Inflammatory macrophage treated with lipopolysaccharide for 4 hours (primary cell): ENCODE measurements at places on chromosomes 3 and 15.

DNA sequence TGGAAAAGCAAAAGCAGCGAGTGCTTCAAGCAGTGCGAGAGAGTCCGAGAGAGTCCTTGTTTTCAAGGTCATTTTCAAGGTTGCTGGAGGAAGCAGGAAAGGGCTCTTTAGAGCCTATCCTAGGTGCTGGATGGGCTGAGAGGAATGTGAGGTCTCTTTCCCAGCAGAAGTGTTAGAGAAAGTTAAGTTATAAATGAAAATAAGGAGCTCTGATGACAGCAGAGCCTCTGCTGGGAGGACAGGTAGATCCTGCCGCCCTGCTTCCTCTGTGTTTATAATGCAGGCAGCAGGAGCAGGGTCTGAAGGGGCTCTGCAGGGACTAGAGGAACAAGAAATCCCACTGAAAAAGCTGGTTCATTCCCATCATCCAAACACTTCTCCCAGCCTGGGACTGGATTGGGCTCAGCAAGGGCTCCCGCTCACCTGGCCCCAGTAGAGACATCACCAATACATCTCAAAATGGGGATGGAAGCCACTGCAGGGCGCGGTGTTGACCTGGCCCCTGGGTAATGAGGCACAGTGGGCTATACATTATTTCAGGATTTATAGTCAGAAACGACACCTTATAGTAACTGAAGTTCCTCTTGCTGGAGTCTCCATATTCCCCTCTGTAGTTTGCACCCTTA is 41.5 kb upstream of the RAB6B start:
- DNase-seq: no peak

DNA sequence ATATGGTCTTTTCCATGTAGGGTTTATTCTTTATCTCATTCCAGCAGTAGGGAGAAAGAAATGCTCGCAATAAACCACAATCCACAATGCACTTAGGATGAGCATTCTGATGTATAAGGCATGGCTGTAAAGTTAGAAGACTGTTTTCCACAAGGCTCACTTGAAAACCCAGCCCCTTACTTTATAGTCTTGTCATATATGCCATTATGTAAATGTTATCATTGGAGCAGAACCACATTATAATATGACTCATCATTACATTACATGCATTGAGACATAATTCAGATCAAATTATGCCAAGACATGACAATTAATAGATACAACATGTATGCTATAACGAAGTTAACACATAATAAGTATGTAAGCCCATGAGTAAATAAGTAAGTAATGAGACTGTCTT is 348.1 kb downstream of the LSAMP start:
- no peak for DNase-seq

DNA sequence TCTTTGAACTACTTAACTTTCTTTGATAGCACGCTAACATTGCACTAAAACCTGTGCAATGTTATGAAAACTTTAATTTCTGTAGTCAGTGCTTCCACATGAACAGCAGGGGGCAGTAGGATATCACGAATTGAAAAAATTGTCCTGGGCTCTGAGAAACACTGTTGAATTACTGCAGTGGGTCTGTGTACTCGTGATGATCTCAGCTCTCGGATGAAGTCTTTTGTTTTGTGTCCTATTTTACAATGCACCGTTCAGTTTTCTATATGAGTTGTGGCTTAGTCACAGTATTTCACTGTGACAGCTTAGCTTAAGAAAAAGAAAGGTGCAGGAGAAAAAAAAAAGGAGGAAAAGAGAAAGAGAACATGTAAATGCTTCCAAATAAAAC is 141.3 kb upstream of the CCDC54 start:
- DNase-seq: peak; percentile 64

- no peak for DNase-seq
Observed at GRCh38 chr3:186476044-186476468, 68.1 kb downstream of the CRYGS start.

- DNase-seq: no peak
Observed at GRCh38 chr3:150589759-150590158, 13.4 kb upstream of the SELENOT start.

- DNase-seq: no peak
Observed at GRCh38 chr3:16707260-16707659, 102.0 kb upstream of the DAZL start.

GRCh38 chr3:9098716-9099675 is 135.7 kb upstream of the RAD18 start:
- DNase-seq: no peak

GRCh38 chr15:26805470-26805869 is 32.6 kb upstream of the GABRB3 start:
- no peak for DNase-seq
